Caki2 (cell line): ENCODE measurements at places on chromosomes 3 and 15.

DNA sequence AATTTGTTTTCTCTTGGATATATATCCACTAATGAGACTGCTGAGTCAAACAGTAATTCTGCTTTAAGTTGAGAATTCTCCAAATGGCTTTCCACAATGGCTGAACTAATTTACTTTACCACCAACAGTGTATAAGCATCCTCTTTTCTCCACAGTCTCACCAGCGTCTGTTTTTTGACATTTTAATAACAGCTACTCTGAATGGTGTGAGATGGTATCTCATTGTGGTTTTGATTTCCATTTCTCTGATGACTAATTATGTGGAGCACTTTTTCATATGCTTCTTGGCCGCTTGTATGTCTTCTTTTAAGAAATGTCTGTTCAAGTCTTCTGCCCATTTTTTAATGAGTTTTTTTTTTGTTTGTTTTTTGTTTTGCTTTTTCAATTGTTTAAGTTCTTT is 206.2 kb downstream of the CTNNB1 start:
- DNase-seq, result no peak

DNA sequence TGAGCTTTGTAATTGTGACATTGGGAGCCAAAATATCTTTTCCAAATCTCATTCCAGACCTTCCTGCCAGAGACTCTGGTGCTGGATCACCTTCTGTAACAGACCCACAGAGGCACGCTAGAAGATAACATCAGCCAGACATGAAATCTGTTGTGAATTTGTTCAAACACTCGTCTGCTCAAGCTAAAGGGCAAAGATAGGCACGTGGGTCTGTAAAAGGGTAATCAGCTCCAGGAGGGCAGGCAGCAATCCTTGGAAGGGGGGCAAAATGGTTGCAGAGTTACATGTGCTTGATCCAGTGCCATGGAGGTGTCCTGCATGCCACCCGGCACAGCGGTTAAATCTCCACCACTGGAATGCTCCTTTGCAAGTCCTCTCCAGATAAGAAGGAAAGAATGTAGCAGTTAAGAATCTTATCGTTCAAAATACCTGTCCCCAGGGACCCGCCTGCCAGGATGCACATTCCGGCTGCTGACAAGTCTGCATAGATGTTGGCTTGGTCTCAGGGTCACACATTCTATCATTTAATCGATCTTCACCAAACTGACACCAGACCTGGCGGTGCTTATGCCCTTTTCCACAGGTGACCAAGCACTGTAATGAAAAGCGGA is 74.8 kb downstream of the ADAMTS9 start:
- DNase-seq, result no peak

GRCh38 chr3:107929088-107929487 is 161.7 kb downstream of the CD47 start:
- DNase-seq, result no peak

GRCh38 chr3:55893045-55893664 is 406.0 kb upstream of the WNT5A start:
- DNase-seq, result no peak

GRCh38 chr15:58454950-58455401 is 23.2 kb downstream of the LIPC start:
- DNase-seq, result no peak
